ENCODE measurements at places on chromosomes 7 and 10. TPM values are rescaled to one million over a fixed set of nuclear protein-coding genes. Genes with fewer than 3 reads are reported as not detected.

CSTF2T gene
- polyA plus RNA-seq = 7.8 TPM

GRCh38 chr7:50246551-50246950 lies 58.0 kb upstream of the IKZF1 start:
- no peak for DNase-seq

DNA sequence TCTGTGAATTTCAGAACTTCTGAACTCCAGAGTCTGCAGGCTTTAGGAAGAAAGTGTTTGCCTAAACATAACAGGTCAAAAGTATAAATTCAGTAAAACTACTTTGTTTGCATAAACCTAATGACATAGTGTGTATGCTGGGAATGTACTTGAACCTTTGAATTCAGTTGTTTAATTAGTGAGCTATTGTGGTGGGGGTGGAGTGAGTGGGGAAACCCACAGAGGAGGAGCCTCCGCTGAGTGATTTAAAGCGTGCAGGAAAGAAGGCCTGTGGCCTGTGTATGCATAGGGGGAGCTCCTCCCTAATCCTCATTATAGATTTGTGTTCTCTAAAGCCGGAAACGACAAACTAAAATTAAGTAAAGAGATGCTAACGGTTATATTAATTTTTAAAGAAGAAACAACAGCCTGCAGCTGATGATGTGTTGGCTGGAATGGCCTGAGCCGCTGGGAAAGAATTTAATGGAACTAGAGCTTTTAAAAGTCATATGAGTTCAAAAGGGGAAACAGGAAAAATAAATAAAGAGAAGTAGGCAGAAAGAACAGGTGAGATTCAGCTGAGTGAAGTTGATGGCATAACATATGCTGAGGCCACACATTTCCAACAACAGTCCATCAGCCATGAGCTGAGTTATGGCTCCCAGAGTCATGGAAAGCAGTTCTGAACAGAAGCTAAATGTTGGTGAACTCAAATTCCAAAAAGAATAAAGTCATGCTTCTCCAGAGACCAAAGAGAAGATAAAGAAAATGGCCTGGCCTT lies 595.0 kb downstream of the GRM8 start:
- no peak for DNase-seq

- DNase-seq = no peak
These were observed 269.3 kb downstream of the BICC1 start for GRCh38 chr10:58781873-58782488.

GRCh38 chr7:69373171-69374043 lies 224.9 kb upstream of the AUTS2 start:
- no peak for DNase-seq
